ENCODE measurements at places on chromosomes 4 and X. TPM values are rescaled to one million over a fixed set of nuclear protein-coding genes. Genes with fewer than 3 reads are reported as not detected.

DNA sequence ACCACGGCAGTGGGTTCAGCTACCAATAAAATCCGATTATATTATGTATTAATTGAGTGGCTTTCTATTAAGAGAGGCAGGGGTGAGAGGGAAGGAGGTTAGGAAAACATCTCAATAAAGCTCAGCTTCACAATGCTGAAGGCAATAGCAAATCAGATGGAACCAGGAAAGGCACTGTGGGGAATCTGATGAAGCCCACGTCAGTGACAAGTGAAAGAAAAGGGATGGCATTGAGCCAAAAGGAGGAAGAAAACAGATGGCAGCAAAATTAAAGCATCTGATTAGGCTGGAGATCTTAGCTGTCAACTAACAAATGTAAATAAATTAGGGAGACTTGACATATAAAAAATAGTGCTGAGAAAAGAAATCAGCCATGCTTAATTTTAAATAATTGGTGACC is 180.9 kb downstream of the RASL11B start:
- no peak for DNase-seq

DNA sequence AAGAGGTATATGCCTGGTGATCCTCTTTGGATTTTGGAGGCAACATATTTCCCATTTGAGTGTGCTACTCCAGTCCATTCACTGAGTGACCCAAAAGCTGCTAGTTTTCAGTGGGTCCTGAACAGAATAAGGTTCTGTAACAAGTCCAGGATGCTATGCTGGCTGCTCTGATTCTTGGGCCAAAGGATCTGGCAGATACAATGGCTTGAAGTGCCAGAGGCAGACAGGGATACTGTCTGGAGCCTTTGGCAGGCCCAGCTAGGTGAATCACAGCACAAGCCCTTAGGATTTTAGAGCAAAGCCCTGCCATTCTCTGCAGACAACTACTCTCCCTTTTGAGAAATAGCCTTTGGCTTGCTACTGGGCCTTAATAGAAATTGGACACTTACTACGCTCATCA is 40.6 kb downstream of the DCHS2 start:
- DNase-seq: no peak

- no peak for DNase-seq
Measured at GRCh38 chrX:96449896-96450295, 234.7 kb upstream of the DIAPH2 start.

DNA sequence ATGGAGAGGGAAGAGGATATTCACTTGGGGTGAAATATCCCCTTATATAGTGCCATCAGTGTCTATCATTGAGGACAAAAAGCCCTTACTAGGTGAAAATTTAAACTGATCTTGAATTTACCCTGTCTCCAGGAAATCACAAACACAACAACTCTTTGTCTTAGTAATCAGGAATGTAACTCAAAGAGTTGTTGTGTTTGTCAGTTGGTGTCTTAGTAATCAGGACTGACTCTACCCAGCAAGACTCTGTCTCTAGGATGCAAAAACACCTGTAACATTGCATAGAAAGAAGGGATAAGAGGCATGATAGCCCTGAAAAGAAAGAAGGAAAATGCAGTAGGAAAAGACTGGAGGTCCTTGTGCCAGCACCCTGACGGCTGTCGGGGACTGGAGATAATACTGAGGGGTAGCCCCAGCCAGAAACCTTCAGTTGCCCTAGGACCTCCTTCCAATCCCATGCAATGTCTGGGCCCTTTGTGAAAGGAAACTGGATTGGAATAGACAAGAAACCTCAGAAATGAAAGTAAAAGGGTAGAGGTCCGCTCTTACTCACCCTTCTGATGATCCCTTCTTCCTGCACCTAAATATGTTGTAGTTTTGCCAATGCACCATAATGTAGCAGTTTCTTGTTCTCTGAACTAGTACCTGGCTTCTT is 45.3 kb downstream of the HMGB2 start:
- DNase-seq: no peak

Gene TMPRSS11F
- not detected for total RNA-seq

Gene HOPX
- 7.6 TPM for total RNA-seq

Data from dermis microvascular lymphatic vessel endothelial cell (primary cell).